Pulmonary artery endothelial cell (primary cell): ENCODE measurements at places on chromosomes 7 and 10. TPM values are rescaled to one million over a fixed set of nuclear protein-coding genes. Genes with fewer than 3 reads are reported as not detected.

ZNF783 gene
- 3.5 and 5.6 TPM in 2 replicates for total RNA-seq

HMX3 gene
- not detected in 2 replicates for total RNA-seq

NEUROG3 gene
- total RNA-seq, result not detected in 2 replicates

NPC1L1 gene
- not detected in 2 replicates for total RNA-seq

FAM131B gene
- total RNA-seq, result 1.2 and 1.5 TPM in 2 replicates

MACC1 gene
- total RNA-seq, result under 0.01 TPM in 2 replicates

PODXL gene
- total RNA-seq, result 62.8 and 114 TPM in 2 replicates

DENND2A gene
- 0.04 and 0.07 TPM in 2 replicates for total RNA-seq

DNA sequence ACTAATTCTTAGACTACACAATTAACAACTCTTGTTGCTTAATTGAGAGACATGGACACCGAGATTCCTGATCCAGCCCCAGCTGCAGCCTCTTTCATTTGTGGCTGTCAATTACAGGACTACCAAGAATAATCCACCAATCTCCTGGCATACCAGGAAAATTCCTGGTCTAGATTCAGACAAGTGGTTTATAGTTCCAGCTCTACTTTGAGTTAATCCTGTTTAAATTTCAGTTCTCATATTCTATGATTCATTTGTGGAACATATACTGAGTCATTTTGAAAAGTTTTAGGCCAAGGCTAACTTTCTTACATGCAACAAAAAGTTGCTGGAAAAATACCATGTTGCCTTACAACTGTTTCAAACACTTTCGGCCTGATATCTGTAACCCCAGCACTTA, 253.5 kb downstream of the MAGI2 start:
- DNase-seq, result no peak

DNA sequence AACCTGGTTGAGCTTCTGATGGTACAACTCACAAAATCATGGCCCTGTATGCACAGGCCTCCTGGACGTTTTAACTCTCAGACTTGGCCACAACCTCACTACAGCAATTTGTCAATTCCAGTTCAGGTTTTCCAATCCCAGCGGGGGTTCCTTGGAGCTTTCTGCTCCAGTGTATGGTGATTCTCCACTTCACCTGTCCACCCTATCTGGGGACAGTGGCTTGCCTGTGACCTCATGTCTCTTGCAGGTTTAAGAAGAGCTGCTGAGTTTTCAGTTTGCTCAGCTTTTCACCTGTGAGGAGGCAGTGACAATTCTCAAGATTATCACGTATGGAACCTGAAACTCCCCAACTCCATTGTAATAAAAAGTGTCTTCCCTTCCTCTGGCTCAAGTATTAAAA, 254.1 kb downstream of the DIP2C start:
- no peak for DNase-seq

- no peak for DNase-seq
Measured at GRCh38 chr10:110502072-110502845, 4.6 kb downstream of the DUSP5 start.

GRCh38 chr10:97771055-97771891, 526 bp downstream of the SFRP5 start:
- no peak for DNase-seq

DNA sequence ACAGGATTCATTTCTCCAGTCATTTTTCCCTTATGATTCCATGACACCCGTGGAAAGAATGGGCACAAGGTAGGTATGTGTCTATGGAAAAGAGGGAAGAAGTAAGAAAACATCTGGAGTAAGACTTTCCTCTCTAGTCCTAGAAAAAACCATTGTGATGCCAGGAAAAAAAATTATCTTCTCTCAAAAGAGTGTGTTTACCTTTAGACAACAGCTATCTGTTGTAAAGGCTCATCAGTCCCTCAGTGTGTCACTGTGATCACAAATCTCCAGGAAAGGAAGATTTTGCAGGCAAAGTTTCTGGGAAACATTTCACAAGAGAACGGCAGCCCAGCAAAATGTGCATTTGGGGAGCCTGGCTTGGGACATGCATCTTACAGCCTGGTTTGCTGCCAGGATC, 44.8 kb downstream of the CALML3 start:
- DNase-seq, result no peak

GRCh38 chr7:50339990-50340500, 35.5 kb downstream of the IKZF1 start:
- no peak for DNase-seq

DNA sequence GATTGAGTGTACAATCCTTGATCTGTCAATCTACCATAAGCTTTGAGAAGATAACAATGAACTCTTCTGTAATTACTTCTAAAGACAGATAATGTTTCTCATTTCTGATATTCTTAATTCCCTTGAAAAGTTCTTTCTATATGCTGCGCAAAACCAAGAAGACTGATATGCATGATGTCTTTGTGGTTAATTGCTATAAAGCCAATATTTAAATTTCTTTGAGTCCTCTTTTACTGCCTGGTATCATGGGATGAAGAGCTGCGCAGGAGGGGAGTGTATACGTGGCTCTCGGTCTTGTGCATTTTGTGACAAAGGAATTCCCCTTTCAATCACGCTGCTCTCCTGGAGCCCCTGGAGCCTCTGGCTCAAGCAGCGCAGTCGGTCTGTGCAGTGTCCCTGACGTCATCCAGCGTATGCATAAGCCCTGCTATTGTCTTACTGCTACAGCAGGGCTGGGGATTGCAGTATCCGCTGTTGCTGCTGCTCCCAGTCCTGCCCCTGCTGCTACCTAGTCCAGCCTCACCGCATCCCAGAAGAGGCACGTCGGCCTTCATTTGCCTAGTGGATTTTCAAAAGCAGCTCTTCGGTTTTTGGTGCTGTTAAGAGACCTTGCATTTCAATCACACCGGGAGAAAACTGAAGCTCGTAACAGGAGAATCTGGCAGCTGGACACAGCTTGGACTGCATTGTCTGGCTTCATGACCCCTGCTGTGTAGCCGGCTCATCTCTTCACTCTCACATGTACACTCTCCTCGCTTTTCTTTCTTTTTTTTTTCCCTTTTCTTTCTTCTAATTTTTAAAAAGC, 66.7 kb downstream of the ST7 start:
- peak; percentile 85 for DNase-seq

DNA sequence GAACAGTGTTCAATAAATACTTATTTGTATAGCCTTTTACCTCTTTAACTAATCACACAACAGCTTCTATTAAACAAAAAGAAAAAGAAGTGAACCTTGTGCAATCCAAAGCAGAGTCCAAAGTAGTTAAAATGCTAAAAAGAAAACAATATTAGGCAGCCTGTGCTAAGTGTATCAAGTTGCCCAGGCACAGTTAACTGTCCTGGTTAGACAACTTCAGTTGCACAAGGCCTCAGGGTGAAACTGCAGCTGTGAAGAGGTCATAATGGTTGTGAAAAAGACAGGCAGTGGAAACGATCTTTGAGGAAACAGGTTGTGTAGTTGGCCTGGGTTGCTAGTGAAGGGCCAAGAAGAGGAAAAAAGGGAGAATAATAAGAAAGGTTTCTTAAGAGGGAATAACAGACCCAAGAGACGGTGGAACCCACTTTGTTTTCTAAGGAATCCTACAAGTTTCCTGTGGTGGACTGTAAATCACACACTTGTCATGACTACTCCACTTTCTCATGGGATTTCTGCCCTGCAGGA, 6.0 kb upstream of the CROT start:
- peak; percentile 78 for DNase-seq

- no peak for DNase-seq
Measured at GRCh38 chr10:100356067-100357017, 9.3 kb downstream of the SCD start.

DNA sequence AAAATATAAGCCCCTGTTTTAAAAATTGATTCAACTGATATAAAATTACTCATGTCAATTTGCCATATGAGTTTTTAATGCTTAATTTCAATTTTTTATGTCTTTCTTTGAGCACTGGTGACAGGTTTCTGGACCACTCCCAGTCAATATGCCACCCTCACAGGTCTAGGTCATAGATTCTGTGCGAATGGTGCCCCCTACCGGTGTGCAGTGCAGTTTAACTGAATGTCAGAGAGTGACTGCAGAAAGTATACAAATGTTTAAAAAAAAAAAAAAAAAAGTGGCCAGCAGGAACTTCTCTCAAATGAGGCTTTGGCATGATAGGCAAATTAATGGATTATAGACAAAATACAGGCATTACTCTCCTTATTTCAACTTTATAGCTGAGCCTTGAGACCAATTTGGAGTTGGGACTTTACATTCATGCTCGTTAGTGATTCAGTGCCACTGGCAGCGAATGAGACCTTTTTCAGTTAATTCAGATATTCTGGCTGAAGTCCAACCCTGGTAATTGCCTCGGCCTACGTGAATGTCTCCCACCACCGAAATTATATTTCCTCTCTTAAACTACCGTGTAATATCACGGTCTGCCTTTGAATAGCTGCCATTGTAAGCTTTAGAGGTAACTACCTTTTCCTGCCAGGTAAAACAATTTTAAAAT, 427.6 kb downstream of the PHTF2 start:
- DNase-seq, result no peak

GRCh38 chr7:141928146-141928844, 12.1 kb downstream of the OR9A4 start:
- DNase-seq, result no peak

- DNase-seq, result no peak
Measured at GRCh38 chr7:150323682-150324372, 482 bp upstream of the ACTR3C start.

- no peak for DNase-seq
Measured at GRCh38 chr7:141501451-141501850, 49.8 kb upstream of the AGK start.

- DNase-seq, result no peak
Measured at GRCh38 chr10:29816801-29817558, 182.2 kb upstream of the SVIL start.

DNA sequence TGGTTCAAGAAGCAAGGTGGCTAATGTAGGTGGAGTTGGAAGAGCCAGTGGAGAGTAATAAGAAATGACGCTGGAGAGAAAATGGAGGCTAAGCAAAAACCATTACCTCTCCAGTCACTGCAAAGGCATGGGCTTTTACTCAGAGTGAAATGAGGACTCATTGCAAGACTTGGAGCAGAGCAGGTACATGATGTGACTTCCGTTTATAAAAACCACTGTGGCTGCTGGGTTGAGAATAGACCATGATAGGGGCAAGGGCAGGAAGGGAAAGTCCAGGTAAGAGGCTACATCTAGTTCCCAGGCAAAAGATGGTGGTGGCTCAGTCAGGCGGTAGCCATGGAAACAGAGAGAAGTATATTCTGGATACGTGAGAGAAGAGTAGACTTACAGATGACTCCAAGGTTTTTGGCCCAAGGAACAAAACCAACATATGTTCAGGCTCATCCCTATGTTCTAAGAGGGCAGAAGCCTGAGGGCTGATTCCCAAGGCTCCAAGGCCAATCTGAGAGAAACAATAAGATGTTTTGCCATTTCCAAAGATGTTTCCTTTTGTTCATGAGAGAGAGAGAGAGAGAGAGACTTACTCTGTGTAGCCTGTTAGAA, 21.5 kb upstream of the PDE1C start:
- no peak for DNase-seq

DNA sequence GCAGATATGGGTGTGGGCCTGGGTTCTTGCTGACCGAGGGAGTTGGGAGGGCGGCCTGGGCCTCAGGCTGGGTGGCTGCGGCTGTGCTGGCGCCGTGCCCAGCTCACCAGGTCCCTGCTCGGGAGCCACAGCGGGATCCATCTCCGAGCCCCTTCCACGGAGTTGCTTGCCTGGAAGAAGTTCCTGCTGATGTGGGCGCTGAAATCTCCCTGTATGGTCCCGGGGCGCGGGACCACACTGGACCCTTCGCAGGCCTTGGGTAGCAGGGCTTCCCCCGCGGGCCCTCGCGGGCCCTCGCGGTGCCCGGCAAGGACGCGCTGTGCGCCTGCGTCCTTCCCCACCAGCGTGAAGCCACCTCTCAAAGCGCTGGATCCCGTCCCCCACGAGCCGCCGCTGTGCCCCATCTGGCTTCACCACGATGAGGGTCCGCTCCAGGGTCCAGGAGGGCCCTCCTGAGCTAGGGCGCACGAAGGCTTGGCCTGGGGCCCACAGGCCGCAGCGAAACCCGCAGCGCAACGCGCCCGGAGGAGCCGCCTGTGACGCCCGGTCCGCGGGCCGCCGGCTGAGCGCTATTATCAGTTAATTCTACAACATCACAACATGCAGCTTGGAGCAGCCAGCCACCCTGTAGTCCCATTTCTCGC, 31.5 kb downstream of the RAB19 start:
- no peak for DNase-seq

GRCh38 chr7:78438433-78438832, 639.9 kb downstream of the PHTF2 start:
- no peak for DNase-seq

DNA sequence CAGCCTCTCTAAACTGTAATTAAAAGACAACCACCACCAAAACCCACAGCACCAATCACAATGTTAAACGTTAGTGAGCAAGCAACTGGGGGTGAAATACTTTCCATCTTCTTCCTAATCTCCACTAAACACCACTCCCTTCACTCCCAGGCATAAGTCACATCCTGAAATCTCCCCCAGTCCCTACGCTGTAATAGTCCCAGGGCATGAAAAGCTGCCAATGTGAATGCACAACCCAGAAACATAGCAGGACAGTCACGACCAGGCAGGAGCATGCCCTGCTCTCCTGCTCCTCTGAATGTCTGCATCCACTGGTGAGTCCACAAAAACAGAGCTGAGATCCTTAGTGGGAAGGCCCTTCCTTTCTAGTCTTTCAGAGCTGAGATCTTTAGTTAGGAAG, 288.9 kb downstream of the PARD3 start:
- peak; percentile 7 for DNase-seq

DNA sequence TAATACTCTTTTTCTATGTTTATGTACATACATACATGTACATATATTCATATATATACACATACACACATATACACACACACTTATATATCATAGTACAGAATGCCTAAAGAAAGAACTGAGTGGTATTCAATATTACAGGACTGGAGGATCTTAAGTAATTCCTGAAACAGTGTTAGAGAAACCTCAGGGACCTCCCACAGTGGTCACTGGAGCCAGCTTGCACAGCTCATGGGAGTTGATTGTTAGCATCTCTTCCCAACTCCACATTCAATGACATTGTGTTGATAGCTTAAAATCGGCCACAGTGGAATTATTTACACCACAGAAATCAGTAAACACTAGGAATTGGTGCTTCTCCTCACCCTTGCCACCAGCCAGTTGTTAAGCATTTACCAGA, 6.0 kb downstream of the LRRC17 start:
- DNase-seq, result no peak

DNA sequence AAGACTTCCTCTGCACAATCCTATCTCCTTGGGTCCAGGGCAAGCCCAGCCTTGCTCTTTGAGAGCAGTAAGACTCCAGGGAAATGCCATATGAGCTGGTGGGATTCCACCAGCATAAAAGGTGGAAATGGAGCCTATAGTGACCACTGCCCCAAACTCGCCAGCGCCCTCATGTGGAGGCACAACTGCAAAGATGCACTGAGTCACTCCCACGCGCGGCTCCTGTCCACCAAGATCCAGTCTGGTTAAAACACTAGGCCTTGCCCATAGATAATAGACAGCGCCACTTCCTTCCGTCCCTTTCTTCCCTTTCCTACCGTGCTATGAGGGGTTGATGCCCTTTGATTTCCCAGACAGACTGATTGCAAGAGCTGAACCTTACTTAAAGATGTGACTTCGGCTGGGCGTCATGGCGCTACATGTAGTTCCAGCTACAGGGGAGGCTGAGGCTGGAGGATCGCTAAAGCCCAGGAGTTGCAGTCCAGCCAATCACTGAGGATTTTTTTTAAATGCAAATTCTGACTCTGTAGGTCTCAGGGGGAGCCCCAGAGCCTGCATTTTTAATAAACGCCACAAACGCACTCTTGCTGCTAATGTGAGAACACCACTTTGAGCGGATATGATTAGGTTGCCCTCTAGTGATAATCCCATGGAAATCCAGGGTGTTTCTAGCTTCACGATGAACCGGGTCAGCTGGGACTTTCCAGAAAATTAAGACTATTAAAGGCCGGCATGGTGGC, 136.5 kb downstream of the EPC1 start:
- DNase-seq, result peak; percentile 17
